SK-N-SH treated with all-trans-retinoic acid at 6 μM for 48 hours (cell line): ENCODE measurements at places on chromosomes 16 and 17.

DNA sequence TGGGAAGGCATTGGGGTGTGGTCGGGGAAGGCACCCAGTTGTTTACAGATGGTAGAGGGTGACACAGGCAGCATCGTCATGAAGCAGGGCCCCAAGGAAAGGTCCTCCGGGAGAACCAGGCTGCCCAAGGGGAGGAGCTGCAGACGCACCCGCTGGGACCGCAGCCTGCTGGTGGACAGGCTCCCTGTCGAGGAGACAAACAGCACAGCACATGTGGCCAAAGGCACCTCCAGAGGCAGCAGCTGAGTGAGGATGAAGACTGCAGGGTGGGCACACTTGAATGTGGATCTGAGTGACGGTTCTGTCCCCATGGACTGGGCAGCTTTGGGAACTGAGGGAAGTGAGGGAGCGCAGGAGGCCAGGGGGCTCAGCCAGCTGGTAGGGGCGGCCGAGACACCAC is 12.4 kb downstream of the CHMP1A start:
- ATAC-seq: no peak

DNA sequence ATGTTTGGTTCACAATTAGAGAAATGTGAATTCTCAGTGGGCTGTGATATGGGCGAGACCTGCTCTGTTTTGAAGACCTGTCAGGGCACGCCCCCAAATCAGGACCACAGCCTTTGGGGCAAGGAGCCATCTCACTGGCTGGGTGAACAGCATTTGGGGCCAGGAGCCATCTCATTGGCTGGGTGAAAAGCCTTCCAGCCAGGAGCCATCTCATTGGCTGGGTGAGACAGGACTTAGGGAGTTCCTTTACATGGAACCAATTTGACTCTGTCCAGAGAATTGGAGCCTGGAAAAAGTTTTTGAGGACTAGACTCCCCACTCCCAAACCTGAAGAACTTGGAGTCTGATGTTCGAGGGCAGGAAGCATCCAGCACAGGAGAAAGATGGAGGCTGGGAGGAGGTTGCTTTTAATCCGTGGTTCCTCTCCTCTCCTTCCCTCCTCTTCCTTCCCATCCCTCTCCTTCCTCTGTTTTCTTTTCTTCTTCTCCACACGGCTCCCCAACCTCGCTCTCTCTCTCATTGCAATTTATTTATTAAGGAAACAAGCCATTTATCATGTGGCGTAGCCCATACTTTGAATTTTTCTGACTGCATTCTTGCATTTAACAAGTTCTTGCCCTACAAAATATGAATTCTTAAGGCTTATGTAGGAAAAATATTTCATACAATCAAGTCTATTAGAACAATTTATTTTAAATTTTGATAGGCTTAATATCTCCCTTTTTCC is 19.7 kb downstream of the FOXL1 start:
- peak; percentile 58 for ATAC-seq

- ATAC-seq: no peak
Observed at GRCh38 chr16:78389009-78389498, 289.6 kb downstream of the WWOX start.

DNA sequence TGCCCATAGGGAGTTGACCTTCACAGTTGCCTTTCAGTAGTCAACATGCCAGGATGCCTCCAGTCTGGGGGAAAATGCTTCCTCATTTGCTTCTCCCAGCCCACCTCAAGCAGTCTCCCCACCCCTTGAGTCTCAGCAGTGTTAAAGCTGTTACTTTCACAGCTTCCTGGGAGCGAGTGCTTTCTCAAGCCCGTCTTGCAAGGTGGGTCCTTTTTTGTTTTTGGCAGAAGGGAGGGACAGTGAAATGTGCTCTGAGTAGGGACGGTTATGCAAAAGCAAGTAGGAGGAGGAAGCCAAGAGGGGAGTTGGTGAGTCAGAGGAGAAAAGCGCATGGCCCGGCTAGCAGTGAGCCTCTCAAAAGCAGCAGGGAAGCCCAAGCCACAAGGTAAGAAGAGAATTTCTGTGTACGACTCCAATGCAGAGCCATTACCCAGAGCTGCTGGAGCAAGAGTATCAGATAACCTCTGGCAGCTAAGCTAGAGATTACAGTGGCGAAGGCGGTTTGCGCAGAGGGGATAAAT is at the start of gene CHST4:
Gene CHST4 (plus strand): TSS at position 316 of the 521 bp plus-strand sequence. CDS start 10,252 bp downstream, outside the sequence.
- peak; percentile 94 for ATAC-seq

GRCh38 chr17:55318081-55318480 is 53.3 kb downstream of the HLF start:
- no peak for ATAC-seq

DNA sequence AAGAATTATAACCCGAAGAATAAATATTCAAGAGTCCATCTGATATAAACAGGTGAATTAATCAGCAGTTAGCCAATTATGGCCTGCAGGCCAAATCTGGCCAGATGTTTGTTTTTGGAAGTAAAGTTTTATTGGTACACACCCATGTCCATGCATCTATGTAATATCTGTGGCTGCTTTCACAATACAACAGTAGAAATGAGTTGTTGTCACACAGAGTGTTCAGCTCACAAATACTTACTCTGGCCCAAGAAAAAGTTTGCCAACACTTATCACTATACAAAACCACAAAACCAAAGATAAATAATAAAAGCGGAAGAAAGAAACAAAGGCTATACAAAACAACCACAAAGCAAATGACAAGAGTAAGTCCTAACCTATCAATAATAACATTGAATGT is 109.4 kb downstream of the CDYL2 start:
- no peak for ATAC-seq

DNA sequence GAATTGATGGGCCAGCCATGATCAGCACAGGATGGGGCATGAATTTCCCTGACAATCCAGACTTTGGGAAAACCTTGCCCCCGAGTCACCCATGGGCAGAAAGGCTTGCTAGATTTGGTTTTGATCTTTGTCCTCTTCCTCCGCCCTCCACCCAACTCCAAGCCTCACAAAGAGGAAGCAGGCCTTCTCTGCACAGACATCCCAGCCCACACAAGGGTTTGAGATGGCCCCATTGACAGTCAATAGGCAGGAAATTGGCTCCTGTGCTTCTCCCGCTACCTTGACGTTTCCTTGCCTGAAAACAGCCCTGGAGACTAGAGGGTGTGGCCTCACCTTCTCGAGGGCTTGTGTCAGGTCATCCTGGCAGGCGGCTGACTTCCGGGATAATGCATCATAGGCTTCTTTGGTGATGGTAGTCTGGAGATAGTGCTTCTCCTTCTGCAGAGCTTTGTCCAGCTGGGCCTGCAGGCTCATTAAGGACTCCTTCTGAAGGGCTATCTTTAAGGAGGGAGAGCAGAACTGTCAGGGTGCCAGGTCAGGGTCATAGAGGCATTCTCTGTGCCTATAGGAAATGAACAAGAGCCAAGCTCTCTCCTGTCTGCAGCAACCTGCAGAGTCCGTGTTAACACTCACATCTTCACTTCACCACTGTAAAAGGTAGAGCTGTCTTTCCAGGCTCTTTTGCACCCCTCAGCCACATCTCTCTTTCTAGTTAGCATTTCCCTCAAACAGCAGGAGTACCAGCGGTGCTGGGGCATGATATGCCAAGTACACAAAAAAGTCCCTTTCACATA is 32.2 kb downstream of the DHX38 start:
- ATAC-seq: no peak

DNA sequence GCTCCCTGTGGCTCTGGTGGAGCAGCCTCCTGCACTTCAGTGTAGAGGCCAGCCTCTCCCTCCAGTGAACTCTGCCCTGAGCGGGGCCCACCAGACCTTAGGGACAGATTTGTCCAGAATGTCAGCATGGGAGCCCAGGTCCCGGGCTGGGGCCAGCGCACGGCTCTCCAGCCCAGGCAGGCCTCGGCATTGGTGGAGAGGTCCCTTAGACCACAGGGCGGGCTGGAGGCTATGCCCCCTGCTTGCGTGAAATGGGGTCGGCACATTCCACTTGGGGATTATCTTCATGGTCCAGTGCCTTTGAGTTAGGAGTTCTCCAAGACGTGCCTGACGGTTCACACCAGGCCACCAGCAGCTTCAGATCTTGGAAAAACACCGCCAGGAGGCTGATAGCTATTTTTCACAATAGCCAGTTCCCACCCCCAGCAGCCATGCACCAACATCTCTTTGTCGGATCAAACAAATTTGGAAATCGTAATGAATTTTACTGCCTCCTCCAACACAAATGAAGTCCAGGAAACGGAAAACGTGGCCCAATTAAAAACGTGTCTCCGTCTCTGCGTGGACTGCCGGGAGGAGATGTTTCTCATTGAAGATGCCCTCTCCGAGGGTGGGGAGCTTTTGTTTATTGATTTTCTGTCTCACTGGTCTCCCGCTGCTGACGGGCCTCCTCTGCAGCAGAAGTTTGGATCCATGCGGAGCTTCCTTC is 110.0 kb upstream of the CIBAR2 start:
- no peak for ATAC-seq

- ATAC-seq: peak; percentile 20; the same call in 1 of the 3 replicates
Observed at GRCh38 chr17:21382560-21383495, 6.7 kb downstream of the KCNJ12 start.

DNA sequence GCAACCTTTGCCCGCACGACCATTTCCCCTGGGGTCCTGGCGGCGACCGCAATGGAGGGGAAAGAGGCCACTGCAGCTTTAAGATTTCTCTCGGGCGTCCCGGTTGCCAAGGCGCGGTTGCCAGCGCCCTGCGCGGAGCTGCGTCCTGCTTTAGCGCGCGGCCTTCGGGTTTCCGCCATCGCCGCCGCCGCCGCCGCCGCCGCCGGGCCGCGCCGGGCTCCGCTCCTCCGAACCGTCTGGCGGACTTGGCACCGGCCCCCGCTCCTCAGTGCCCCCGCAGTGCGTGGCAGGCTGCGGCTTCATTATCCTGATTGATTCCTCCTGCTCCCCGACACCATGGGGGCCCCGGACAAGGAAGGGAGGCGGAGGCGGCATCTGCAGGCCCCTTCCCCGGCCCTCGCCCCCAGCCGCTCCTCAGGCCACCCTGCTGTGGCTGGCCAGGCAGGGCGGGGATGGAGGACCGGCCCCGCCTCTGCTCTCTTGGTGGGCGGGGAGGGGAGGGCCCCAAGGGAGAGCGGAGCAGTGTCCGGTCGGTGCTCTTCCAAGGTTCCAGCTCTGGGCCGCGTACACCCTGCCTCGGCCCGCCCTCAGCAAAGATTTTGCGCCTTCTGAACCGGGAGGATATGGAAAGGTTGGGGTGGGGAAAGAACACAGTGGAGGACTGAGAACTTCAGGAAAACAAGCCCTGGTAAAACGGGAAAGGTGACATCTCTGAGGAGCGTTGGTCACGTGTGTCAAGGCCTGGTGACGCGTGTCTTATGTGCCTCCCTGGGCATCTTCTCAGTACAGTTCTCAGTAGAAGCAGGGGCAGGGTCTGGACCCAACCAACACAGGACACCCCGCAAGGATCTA is 34.0 kb downstream of the NEUROD2 start:
- peak; percentile 95 for ATAC-seq

- peak; percentile 59; the same call in 2 of the 3 replicates for ATAC-seq
Observed at GRCh38 chr16:24776501-24777220, 47.2 kb downstream of the TNRC6A start.

DNA sequence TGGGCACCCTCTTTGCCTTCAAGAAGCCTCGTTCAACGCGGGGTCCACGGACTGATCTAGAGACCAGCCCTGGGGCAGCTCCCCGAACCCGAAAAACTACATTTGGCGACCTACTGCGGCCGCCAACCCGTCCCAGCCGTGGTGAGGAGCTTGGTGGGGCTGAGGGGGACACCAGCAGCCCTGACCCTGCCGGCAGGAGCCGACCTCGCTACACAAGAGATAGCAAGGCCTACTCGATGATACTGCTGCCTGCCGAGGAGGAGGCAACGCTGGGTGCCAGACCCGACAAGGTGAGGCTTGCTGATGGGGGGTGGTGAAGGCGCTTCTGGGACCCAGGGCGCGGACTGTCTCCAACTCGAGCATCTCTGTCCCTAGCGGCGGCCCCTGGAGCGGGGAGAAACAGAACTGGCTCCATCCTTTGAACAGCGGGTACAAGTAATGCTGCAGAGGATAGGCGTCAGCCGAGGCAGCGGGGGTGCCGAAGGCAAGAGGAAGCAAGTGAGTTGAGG is 5.6 kb downstream of the ACD start:
- no peak for ATAC-seq

GRCh38 chr16:88622866-88623265 is 15.5 kb upstream of the IL17C start:
- ATAC-seq: no peak

- ATAC-seq: no peak
Observed at GRCh38 chr16:54462771-54463170, 176.2 kb upstream of the IRX3 start.

GRCh38 chr16:78128913-78129312 is 29.5 kb downstream of the WWOX start:
- ATAC-seq: no peak

DNA sequence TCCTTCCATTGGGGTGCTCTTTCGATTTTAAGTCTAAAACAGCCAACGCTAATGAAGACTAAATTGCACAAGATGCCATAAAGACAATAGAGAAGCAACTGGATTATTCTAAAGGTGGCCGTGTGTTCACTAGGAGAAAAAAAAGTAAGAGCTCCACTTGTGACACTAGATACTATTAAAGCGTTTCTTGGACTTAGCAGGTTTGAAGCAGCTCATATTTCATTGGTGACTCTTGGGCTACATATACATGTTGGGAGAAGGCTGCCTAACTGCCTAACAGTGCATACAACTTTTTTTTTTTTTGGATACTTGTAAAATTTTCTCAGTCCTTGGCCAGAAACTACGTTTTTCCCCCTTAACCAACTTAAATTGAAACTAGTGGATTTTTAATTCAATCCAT is 111.8 kb upstream of the NOG start:
- ATAC-seq: no peak

DNA sequence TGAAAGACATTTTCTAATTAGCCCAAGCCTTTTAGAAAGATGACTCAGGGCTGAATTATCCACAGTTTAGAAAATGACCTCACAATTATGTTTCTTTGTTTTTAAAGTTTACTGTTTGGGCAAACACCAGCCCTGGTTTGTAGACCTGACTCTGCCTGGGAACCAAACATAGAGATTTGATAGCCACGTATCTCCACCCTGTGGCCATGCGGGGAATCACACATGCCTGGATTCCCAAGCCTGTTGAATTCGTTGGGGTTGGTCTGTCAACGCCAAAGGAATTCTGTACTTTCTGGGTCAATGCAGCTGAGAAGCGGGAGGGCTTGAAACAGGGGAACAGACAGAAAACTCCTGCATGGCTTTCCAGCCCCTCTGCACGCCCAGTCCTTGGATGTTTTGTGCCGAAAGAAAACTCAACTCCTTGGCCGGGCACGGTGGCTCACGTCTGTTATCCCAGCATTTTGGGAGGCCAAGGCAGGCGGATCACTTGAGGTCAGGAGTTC is 26.9 kb downstream of the CD300A start:
- peak; percentile 88 for ATAC-seq

- ATAC-seq: peak; percentile 28
Observed at GRCh38 chr16:83272843-83273242, 534.9 kb upstream of the HSBP1 start.

GRCh38 chr17:30996486-30996885 is 25.6 kb downstream of the RNF135 start:
- ATAC-seq: no peak
